ENCODE measurements at places on chromosomes 4 and X. TPM values are rescaled to one million over a fixed set of nuclear protein-coding genes. Genes with fewer than 3 reads are reported as not detected.

ARR3 gene
- total RNA-seq = not detected

EXOC1L gene
- not detected for total RNA-seq

SLC38A5 gene
- total RNA-seq = 0.71 TPM

NAP1L3 gene
- 7.0 TPM for total RNA-seq

CTAG1B gene
- total RNA-seq = not detected

PAGE2B gene
- not detected for total RNA-seq

VCX3A gene
- total RNA-seq = not detected

- no peak for DNase-seq
These were observed 46.1 kb upstream of the FAM9C start for GRCh38 chrX:13090339-13091110.

DNA sequence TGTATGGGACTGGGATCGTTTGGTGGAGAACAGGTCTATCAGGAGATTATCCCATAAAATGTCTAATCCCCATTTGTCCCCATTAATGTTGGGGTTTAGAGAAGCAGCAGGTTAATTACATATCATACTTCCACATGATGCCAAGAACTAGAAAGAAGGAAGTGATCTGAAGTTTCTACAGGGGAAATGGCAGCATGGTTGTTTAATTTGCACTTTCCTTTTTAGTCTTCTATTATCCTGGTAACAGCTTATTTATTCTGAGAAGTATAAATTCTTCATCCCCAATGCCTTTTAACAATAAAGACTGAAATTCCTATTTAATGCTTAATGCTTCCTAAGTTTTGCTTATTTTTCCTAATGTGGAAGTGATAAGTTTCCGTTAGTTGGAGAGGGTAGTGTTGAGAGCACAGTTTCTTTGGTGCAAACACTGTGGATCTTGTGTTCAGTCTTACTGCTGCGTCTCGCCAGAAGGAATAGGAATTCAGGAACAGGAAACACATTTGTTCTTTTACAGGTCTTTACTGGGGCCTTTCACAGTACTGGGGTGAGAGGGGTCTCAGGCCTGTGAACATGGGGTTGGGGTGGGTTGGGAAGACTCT is 59.5 kb upstream of the TADA2B start:
- no peak for DNase-seq

DNA sequence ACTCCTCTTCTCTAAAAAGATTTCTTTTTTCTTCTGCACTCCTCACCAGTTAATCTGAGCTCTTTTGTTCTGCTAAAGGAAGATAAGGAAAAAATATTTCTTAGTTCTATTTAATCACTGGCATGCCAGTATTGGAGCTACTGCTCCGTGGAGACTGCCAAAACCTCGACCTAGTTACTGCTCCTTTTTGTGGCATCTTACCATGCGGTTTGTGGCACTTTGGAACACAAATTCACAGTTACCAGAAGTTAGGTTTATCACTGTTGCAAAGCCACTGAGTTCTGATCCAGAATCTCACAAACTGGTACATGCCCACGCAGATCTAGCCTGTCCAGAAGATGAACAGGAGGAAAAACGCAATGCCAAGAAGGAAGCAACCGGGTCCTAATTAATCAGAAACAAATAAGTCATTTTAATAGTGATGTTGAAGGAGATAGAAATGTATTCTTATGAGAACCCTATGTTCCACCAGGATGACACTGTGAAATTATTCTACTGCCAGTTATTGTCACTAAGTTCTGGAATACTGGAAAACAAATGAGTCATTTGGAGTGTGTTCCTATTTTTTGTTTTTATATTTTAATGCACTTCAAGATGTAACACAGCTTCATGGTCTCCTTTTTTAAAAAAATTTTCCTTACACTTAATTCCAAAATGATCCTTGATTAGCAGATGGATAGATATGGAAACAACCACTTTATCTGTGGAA is 106.7 kb upstream of the GK2 start:
- DNase-seq = no peak

DNA sequence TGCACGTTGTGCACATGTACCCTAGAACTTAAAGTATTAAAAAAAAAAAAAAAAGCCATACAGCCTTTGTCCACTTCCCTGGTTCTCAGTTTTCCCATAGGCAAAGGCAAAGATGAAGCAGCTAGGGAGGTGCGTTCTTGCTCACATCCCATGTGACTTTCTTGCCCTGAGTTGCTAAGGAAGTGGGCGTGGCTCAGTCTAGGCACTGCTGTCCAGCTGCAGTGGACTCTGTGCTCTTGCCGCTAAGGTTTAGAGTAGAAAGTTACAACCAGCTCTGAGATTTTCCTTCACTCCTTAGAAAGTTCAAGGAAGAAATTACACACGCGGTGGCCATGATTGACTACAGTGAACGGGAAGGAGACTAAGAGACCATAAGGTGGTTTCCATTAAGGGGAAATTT is 144.7 kb downstream of the NAA11 start:
- DNase-seq = no peak

GRCh38 chr4:148017801-148018200 is 285.9 kb downstream of the ARHGAP10 start:
- DNase-seq = no peak

GRCh38 chr4:26557164-26557563 is 26.7 kb upstream of the TBC1D19 start:
- DNase-seq = no peak

DNA sequence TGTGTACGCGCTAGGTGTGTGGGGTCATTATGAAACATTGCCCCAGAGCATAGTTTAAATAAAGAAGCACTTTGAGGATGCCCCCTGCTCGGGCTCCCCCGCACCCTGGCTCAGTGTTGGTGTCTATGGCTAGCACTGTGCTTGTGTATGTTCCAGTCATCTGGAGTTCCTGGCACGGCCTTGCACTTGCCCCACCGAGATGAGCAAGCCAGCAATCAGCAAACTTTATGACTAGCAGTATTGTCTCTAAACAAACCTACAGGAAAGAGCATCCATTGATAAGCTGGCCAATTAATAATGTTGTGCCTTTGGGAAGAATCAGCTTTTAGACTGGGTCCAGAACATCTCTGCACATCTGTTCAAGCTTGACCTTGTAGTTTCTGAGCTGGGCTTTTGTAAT is 707 bp upstream of the SHROOM4 start:
- no peak for DNase-seq

DNA sequence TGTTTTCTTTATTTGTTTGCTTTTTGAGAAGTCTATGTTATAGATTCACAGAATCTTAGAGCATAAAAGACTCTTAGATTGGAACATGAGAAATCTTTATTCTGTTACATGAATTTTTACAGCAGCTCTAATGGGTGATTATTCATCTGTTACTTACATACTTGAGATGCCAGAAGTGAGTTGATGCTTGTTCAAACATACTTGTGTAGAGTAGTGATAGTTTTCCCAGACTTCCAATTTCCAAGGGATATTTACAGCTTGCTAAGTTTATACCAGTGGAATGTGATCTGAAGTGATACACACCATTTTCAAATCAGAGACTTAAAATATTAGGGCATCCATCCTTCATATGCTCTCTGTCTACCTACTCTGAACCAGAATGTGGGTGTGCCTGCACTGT is 252.9 kb upstream of the SMIM31 start:
- DNase-seq = no peak

Data from left ventricle myocardium inferior (tissue), 1 donor.